ENCODE measurements at places on chromosomes 6 and 20. TPM values are rescaled to one million over a fixed set of nuclear protein-coding genes. Genes with fewer than 3 reads are reported as not detected.
A peak's percentile ranks its signal among the peaks of the same experiment; 100 is the strongest.

TXLNB gene
- total RNA-seq = 0.73 TPM

GRCh38 chr6:78844899-78845298 lies 22.5 kb upstream of the IRAK1BP1 start:
- H3K36me3 ChIP-seq = no peaks in the 10 kb centered on the region
- no peaks in the 10 kb centered on the region for H3K27me3 ChIP-seq
- peak overlapping the region; percentile 83 for H3K27ac ChIP-seq
- H3K4me3 ChIP-seq = no peak overlapping the region

DNA sequence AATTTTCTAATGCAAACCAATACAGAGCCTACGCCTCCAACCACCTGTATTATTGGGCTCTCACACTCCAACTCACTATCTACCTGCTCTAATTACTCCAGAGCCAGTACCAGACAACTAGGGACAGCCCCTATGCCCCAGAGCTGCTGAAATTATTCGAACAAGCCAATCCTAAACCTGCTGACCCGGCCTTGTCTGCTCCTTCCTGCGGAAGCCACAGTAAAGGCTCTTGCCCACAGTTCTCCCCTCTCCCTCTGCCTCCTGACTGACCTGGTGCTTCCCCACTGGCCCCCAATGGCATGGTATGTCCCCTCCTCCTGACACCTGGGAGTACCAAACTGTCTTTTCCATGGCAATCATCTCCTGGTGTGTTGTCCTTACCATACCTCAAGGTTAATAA lies 4.1 kb upstream of the TOX2 start:
- no peak for DNase-seq
- H3K27me3 ChIP-seq = no peaks in the 10 kb centered on the region
- no peaks in the 10 kb centered on the region for H3K36me3 ChIP-seq
- H3K4me1 ChIP-seq = no peaks in the 10 kb centered on the region

GRCh38 chr6:130020073-130020906 lies 1.9 kb downstream of the L3MBTL3 start:
- peak overlapping the region; percentile 97 for H3K4me3 ChIP-seq
- peak; percentile 40 for DNase-seq
- no peaks in the 10 kb centered on the region for H3K27me3 ChIP-seq
- no peak overlapping the region for H3K27ac ChIP-seq
- no peaks in the 10 kb centered on the region for H3K36me3 ChIP-seq

DNA sequence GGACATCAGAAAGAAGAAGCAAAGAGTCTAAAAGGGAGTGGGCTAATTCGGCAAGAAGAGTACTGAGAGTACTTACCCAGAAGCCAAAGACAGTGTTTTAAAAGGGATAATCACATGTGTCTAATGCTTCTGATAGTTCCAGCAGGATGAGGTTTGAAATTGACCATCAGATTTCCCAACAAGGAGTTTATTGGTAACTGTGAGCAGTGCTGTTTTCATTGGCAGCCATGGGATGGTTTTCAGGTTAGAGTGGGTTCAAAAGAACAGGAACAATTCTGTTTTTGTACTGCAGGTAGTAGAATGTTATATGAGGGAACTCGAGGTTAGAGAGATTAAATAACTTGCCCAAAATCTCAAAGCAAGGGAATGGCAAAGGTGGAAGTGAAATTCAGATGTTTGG lies 8.5 kb downstream of the RNF217 start:
- peaks cover 24% of the 10 kb centered on the region for H3K4me1 ChIP-seq
- peaks cover 24% of the 10 kb centered on the region for H3K36me3 ChIP-seq
- no peaks in the 10 kb centered on the region for H3K27me3 ChIP-seq
- H3K27ac ChIP-seq = no peak overlapping the region

- no peaks in the 10 kb centered on the region for H3K27me3 ChIP-seq
- peak; percentile 79 for DNase-seq
- H3K4me1 ChIP-seq = peaks cover 32% of the 10 kb centered on the region
- H3K27ac ChIP-seq = peak overlapping the region; percentile 57
- no peaks in the 10 kb centered on the region for H3K36me3 ChIP-seq
- H3K4me3 ChIP-seq = no peak overlapping the region
Observed at GRCh38 chr6:69980624-69981023, 114.3 kb downstream of the COL19A1 start.

DNA sequence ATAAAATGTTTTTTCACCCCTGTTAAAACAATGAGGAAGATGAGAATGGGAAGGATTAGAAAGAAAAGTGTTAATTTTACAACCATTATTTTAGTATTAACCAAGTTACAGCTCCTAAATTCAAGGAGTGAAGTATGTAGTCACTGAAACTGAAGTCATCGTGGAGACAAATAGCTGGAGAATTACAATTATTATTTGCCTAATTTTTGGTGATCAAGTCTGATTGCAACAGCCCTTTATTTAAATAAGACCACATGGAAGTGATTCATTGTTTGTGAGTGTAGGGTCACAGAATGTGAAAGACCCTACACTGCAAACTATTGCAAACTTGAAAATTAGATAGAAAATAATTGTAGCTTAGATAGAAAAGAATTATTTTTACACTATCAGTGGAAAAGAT lies 292.4 kb downstream of the CENPW start:
- H3K36me3 ChIP-seq = no peaks in the 10 kb centered on the region
- H3K27me3 ChIP-seq = no peaks in the 10 kb centered on the region
- DNase-seq = no peak
- no peak overlapping the region for H3K4me3 ChIP-seq
- H3K4me1 ChIP-seq = no peaks in the 10 kb centered on the region

PPIL6 gene
- total RNA-seq = not detected

DNA sequence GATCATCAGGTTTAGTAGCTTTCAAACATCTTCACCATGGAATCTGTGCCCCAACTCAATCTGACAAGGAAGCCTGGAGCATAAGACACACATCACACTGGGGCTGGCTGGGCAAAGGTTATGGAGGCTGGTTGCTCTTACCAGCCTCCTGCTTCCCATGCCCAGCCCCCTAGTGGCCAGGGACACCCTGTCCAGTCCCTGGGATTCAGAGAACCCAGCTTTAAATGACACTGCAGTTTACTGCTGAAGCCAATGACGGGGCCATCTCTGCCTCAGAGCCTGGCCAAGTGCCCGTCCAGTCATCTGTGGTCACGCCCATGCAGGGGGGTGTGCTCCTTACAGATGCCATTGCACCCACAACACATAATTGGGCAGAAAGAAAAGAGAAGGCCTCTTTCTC lies 272.9 kb downstream of the SMOC2 start:
- 0 out of 2 replicates have a peak, but pooled peaks cover 3% of the 10 kb centered on the region for H3K27me3 ChIP-seq
- no peaks in the 10 kb centered on the region for H3K36me3 ChIP-seq
- no peak overlapping the region for H3K4me3 ChIP-seq

LSM14B gene
- 146 TPM for total RNA-seq

DNA sequence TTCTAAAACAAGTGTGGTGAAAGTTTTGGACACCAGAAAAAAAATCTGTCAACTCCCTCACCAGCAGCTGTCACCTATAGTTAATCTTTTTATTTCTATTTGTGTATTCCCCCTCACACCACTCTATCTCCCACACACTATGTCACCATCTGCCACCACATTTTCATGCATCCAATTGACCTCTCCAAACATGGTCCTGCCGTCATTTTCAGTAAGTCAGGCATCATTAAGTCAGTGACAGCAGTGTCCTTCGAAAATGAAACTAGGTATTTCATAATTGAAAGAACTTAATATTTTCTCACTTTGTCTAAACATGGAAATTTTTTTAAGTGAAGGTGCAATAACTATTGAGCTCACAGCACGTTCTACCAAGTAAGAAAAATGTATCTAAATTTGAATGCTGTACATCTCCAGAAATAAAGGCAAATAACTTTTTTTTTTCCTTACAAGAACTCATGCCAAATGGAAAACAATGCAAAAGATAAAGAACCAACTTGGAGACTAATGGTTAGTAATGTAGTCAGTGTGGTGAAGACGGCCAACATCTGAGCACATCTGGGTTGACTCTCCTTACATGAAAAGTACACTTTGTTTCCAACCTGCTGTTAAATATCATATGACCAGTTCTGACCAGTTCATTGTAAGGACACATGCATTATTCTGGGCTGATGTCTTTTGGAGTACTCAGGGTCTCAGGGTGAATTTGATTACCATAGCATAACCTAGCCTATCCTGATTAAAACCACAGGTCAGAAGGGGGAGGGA lies 623.3 kb upstream of the MANEA start:
- H3K27me3 ChIP-seq = no peaks in the 10 kb centered on the region
- H3K4me3 ChIP-seq = no peak overlapping the region
- DNase-seq = no peak
- no peaks in the 10 kb centered on the region for H3K36me3 ChIP-seq

Measured in SJCRH30 (cell line).